H54 (cell line): ENCODE measurements at places on chromosomes 1 and 21.

GRCh38 chr1:41807390-41807789, 111.3 kb downstream of the HIVEP3 start:
- DNase-seq, result no peak

DNA sequence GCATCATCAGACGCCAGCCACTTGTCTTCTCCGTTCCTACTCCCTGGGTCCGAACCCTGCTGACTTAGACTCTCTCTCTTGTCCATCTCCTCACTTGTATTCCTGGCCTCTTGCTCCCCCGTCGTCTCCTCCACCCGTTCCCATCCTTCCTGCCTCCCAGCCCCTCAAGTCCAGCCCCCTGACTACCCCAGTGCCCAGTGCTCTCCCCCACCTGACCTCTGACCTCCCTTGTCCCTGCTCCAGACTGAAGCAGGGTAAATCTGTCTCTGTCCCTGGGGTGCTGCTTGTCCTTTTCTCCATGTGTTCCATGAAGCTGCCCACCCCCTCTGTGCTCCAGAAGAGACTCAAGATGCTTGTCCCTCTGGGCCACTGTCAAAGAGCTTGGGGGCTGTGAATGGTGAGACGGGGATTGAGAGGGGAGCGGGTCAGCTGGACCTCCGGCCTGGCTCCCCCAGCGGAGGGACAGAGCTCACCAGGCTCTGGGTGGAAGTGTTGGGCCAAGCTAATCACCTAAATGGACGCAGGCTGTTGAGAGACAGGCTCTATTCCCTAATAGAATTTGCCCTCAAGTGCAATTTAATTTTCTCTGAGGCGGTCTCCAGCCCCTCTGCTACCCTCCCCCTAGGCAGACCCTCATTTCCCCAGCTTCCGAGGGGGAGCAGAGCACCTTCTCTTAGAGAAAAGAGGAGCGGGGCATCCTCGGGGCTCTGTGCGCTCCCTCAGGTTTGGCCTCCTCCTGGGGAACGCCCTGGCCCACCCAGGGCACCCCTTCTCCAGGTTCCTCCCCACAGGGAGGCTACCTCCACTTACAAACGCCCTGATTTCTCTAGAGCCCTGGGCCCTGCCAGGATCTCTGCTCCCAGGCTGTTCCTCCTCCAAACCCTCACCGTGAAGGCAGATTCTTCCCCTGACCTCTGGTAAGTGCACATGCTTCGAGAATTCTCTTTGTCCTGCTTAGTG, 11.0 kb upstream of the LHX4 start:
- no peak for DNase-seq

- no peak for DNase-seq
Measured at GRCh38 chr1:151157067-151157531, 650 bp downstream of the TNFAIP8L2 start.

DNA sequence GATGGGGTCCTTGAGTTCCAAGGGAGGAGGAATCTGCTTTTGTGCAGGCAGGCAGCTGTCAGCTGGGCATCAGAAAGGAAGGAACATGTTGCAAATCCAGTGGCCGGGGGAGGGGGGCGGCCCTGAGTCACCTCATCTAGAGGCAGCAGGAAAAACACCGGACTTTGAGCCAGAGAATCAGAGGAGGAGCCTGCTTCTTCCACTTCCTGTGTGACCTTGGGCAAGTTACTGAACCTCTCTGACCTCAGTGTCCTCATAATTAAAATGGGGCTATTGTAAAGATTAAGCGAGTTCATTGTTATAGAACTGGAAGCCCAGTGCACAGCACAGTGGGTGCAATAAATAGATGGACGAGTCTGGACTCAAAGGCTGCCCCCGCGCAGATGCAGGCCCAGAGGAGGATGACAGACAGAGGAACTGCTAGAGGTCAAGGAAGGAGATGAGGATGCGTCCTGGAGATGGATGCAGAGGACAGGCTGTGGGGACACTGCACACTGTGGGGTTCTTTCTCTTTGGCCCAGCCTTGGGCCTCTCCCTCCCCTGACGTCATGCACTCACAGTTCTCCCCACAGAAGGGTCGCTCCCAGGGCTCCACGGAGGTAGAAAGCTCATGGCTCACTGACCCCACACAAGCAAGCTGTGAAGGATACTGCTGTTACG, 714.3 kb downstream of the MATN1 start:
- no peak for DNase-seq

GRCh38 chr1:184986250-184986649, 11.9 kb upstream of the NIBAN1 start:
- DNase-seq, result no peak

DNA sequence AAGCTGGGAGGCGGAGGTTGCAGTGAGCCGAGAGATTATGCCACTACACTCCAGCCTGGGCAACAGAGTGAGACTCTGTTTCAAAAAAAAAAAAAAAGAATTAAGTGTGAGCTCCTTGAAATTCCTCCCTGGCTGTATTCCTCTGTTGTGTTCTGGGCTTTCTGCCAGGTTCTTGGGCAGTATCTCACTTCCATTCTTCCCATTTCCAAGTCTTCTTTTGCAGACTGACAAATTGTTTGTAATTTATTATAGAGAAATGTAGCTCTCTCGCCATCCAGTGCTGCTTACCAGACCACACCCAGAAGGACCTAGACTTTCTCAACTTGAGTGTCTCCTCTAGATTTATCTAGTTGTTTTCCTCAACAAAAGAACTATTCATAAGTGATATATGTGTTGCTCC, 105.0 kb upstream of the ADGRL2 start:
- no peak for DNase-seq

DNA sequence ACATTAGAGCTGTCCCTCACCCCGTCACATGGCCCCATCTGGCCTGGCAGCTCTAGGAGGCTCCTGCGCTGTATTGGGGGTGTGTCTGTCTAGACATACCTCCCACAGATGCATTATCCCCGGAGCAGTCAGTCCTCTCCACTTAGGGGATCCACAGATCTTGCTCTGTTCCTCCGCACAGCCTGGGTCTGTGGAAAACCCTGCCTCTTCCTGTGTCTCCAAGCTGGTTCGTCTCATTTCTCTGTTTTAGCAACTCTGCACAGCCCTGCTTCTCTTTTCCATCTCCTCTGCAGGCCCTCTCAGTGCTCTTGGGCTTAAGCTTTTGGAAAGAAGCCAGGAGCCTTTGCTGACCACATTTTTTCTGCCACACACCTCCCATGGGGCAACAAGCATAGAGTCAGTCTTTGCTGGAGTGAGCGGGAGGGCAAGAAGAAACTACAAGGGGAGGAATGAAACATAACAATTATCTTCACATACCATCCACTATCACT, 241.5 kb downstream of the FOXD2 start:
- DNase-seq, result no peak

GRCh38 chr1:204213668-204214662, at the start of gene GOLT1A:
TSS of gene GOLT1A (minus strand) at chr1:204213988. CDS start at chr1:204213906, 82 bp downstream.
- DNase-seq, result no peak

GRCh38 chr1:84442256-84442655, 36.8 kb upstream of the RPF1 start:
- peak; percentile 34 for DNase-seq

GRCh38 chr1:15347182-15347581, 62.5 kb upstream of the EFHD2 start:
- DNase-seq, result no peak

DNA sequence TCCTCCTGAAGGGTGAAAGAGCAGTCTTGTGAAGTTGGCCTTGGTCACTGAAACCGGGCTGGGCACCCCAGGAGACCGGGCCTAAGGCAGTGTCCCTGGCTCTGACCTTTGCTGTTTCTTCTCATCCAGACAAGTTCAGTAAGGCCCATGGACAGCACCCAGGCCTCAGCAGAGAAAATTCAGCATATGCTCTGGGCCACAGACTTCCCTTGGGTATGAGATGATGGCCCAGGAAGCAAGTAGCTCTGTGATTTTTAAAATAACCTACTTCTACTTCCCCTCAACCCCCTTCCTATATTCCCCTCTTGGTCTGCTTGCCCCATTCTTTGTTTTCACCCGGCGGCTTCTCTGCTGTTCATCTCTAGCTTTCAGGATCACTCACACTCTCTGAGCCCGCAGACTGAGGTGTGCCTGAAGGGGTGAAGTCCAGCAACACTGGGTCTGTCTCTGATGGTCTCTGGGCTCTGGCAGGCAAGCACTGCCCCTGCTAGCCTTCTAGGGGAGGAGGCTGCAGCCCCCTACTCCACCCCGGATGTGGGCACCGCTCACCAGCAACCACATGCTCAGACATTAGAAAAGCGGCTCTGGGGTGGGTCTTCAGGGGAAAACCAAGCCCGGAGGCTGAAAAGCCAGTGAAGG, 2.9 kb upstream of the GPR25 start:
- no peak for DNase-seq

DNA sequence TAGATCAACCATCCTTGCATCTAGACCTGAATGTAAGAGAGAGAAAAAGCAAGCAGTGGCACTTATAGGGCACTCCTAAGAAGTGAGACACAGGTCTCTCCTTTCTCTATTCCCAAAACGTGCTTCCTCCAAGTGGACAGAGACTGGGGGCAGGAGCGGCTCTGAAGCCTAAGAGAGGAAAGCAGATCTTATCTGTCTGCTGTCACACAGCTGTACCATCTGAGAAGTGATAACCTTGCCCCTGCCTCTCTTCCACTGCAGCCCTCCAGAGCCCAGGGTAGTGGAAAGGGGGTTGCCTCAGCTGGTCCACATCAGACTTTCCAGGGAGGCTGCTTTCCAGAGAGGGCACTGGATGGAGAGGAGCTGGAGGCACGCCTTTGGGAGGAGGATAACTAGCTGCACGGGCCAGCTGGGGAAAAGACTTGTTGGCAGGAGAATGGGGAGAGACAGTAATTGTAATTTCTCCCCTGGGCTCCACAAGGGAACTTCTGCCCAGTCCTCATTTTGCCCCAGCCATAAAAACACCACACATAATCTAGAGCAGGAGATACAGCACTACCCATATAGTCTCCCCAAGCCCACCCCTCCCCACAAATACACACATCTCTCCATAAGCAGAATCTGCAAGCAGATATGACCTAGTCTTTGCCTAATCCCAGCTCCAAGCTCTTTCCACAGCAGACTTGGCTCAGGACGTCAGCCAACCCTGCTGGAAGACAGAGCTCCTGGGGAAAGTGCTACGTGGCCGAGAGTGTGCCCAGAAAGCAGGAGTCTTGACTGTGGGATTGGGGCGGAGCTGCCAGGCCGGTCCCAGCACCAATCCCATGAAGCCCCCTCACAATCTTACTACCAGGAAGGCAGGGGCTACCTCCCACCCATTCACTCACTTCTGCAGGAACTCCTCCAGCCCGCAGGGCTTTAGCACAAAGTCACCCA, 31.2 kb downstream of the PIK3C2B start:
- no peak for DNase-seq
